ENCODE measurements at places on chromosomes 7 and 10.

DNA sequence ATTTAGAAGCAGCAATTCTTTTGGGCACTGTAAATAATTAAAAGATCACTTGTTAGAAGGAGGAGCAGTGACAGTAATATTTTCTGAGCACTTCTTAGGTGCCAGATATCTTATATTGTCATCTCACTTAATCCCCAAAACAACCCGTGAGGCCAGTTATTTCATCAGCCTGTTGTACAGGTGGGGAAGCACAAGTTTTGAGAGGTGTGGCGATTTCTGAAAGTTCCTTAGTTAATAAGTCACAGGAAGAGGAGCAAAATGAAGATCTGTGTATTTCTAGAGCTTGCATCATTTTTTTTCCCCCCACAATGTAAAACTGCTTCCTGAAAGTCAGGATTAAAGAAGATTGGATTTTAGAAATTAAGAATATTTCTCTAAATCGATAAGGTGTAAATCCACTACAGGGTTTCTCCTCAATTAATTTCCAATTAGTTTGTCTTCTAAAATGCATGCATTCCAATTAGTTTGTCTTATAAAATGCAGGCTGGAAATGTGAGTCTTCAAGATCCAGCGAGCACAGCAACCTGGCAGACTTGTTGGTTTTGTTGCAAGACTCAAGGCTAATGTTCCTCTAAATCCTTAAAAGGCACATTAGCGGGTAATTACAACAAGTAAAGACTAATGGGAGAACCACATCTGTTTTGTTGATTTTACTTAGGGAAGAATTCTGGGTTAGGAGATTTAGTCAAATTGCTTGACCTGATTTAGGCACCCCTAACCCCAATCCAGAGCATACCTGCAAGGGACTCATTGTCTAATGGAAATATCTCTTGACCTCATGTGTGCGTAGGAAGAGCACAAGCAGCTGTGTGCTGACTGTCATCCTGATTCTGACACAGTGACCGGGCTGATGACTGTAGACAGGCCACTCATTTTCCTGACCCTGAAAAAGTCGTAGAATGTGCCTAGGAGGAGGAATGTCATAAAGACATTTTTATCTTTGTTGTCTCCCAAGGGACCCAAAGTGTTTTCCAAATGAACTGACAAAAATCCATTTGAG is 272.0 kb downstream of the BAMBI start:
- no peak for DNase-seq

DNA sequence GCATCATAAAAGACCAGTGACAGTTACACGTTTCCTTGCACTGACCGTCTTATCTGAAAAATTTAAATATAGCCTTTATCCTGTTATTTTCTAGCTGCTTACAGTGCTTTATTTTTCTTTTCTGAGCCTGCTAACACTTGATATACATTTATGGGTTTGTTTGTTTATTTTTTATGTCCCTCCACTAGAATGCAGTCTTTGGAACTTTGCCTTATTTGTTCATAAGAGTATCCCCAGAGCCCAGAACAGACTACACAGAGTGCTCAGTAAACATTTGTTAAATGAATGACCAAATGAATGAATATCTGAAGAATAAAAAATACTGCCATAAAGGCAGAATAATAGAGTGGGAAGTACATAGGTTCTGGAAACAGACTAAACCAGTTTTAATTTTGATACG is 202.3 kb upstream of the LRRN3 start:
- DNase-seq = no peak

GRCh38 chr7:103420857-103421384 is 25.1 kb downstream of the SLC26A5 start:
- DNase-seq = no peak

DNA sequence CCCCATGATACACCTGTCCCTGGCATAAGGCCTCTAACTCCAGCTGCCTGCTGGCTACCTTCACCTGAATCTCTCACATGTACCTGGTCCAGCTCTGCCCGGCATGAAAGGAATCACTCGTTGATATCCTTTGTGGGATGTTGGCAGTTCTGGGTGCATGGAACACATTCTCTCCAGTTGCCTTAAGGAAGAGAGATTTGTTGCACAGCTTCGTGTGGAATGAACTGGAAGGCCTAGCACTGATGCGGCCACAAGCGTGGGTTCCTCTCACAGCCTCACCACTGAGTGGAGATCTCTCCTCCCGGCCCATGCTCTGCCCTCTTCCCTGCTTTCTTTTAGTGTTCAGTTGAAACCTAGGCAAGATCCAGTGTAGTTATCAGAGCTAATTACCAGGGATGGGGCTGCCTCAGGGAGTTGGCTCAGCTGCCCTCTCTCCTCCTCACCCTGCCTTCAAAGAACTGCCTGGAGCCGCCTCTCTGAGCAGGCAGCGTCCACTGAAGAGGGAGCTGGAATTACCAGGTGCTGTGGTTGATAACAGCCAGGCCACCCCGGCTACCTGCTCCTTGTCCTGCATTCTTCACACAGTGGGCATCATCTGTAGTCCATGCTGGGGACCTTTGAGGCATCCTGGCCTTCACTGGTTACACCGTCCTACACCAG is 194.3 kb downstream of the CCDC3 start:
- DNase-seq = no peak

DNA sequence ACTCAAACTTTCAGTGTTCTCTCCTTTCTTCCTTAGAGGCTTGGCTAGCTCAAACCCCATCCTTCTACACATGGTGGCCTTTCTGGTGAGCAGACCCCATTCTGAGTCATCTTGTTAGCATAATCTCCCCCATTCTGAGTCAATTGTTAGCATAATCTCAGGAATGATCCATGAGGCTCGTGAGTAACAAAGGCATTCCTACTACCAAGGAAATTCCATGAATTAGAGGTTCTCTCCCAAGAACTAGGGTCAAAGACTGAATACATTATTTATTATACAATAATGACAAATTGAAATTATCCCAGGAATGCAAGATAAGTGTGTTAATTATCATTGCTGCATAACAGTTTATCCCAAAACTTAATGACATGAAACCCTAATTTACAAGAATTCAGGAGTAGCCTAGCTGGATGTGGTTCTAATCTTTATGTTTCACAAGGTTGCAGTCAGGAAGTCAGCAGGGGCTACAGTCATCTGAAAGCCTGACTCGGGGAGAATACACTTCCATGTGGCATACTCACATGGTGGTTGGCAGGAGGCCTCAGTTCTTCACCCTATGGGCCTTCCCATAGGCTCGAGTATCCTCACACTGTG is 100.2 kb downstream of the MMRN2 start:
- DNase-seq = no peak

DNA sequence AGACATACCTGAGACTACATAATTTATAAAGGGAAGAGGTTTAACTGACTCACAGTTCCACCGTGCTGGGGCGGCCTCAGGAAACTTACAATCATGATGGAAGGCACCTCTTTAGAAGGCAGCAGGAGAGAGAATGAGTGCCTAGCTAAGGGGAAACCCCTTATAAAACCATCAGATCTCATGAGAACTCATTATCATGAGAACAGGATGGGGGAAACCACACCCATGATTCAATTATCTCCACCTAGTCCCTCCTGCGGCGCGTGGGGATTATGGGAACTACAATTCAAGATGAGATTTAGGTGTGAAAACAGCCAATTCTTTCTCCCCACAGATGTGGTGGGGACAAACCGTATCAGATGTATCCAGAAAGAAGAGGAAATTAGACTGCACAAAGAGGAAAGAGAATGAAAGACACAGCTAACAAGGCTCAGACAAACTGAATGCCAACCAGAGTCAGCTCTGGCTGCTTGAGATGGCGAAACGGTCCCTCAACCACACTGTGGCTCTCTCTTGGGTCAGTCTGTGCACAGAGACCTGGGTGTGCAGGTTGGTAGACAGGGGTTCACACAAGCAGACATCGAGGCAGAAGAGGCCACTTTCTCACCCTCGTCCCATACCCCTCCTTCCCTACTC is 375.6 kb downstream of the SFMBT2 start:
- no peak for DNase-seq

GRCh38 chr7:17255926-17256325 is 42.5 kb upstream of the AHR start:
- DNase-seq = no peak

GRCh38 chr7:42022791-42023190 is 214.2 kb downstream of the GLI3 start:
- no peak for DNase-seq

GRCh38 chr10:21720090-21720489 is 186.1 kb downstream of the MLLT10 start:
- DNase-seq = no peak

GRCh38 chr10:50464004-50464409 is 159.7 kb downstream of the SGMS1 start:
- DNase-seq = peak; percentile 87

- no peak for DNase-seq
Measured at GRCh38 chr7:36710186-36710791, 14.0 kb downstream of the AOAH start.

DNA sequence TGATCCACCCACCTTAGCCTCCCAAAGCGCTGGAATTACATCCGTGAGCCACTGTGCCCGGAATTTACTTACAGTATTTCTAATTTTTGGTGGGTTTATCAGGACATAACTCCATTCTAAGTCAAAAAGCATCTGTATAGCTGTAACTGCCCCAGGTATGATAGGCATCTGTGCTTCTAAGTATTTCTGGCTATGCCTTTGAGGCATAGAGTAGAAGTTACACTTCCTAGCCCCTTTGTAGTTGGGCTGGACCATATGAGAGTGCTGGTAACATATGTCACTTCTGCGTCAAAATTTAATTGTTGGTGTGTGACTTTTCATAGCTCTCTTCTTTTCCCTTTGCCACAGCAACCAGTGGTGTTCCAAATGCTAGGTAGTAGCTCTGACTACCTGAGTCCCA is 153.3 kb downstream of the RTKN2 start:
- no peak for DNase-seq

- no peak for DNase-seq
Measured at GRCh38 chr7:42161719-42162118, 75.3 kb downstream of the GLI3 start.

DNA sequence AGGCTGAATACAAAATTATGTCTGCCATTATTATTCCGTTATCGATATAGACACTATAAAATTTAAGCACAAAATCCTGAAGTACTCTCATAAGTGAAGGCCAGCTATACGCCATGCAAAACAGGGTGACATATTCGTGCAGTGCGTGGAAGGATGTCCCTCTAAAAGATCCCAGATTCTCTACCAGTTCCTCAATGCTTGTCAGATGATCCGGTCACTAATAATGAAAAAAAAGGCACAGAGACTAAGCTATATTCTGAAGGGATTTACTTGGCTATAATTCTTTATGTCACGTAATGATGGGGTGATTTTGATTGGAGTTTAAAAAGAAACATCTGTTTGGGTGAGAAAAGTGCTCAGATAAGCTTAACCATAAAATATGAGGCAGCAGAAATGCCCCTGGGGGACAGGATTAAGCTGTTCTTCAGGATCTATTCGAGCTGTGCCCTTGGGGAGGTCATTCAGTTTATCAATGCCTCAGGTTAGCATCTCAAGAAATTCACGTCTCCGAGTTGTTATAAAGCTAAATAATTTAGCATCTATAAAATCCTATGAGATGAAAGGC is 229.7 kb upstream of the PITRM1 start:
- DNase-seq = no peak

- no peak for DNase-seq
Measured at GRCh38 chr7:29196191-29196590, 1.6 kb downstream of the CHN2 start.

DNA sequence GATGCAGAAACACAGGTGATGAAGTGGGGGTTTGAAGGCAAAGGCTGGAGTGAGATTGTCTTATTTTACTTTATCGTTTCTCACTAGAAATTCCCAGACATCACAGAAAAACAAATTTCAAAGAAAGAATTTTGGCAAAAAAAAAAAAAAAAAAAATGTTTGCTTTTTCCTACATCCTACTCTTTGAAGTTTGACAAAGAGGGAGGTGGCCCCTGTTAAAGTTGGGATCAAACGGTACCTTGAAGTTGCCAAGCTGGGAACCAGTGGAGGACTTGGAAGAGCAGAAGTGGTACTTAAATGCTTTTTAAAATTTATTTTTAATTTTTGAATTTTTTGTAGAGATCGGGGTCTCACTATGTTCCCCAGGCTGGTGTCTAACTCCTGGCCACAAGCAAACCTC is 63.9 kb upstream of the KIF5B start:
- no peak for DNase-seq

- DNase-seq = no peak
Measured at GRCh38 chr7:30266686-30267085, 17.7 kb upstream of the ZNRF2 start.

DNA sequence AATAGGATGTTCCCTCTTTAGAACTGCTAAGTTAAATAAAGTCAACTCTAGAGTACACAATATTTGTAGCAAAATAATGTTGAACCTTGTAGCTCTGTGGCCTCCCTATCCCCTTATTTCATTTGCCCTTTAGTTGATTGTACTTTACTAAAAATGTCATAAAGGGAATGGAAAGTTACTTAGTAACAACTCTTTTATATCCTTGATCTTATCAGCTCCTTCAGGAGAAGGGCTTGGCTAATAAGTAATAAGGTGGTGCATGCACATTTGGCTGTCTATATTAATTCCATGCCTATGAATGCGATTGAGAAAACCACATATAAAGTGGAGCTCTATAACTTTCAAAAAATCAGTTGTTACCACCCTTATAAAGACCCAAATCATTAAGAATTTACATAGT is 41.5 kb upstream of the GATA3 start:
- no peak for DNase-seq

DNA sequence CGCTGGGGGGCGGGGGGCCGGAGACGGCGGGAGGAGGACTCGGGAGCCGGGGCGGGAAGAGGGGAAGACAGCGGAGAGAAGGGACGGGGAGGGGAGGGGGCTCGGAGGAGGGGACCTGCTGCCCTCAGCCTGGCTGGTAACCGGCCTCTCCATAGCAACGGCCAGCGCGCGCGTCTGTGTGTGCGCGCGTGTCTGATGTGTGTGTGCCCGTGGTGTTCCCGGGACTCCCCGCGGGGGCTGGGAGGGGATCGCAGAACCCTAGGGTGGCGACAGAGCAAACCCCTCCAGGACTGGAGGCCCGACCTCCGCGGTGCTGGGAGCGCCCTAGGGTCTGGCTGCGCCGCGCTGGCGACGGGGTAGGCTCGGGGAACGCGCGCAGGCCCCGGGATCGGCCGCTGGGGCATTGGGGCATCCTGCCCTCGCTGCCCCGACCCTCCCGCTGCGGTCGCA is 356.3 kb downstream of the DNAJB6 start:
- no peak for DNase-seq

DNA sequence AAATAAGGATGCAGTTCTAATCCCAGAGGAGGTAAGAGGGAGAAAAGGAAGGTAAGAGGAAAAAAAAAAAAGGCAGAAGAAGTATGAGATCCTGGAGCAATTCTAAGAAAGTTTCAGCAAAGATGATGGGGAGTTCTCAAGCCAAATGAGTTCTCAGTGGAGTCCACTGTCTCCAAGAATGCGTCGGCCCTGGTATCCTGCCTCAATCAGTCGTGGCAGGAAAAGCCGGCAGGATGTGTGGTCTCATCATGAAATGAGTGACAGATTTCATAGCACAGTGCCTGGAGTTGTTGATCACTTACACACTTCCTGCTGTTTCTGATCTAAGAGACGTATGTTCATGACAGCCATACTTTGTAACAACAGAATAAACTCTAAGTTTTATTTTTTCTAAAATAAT is 554.9 kb downstream of the NXPH1 start:
- DNase-seq = no peak

- no peak for DNase-seq
Measured at GRCh38 chr7:42831718-42832522, 80.0 kb downstream of the C7orf25 start.

- no peak for DNase-seq
Measured at GRCh38 chr10:8071006-8071405, 16.5 kb downstream of the GATA3 start.

- no peak for DNase-seq
Measured at GRCh38 chr7:148083448-148083847, 507.1 kb upstream of the C7orf33 start.

- no peak for DNase-seq
Measured at GRCh38 chr7:146875237-146875785, 758.7 kb downstream of the CNTNAP2 start.
